ENCODE measurements at places on chromosomes 12 and 14.

- DNase-seq = no peak
Measured at GRCh38 chr12:42180990-42181596, 36.4 kb upstream of the GXYLT1 start.

GRCh38 chr14:23562822-23563472 is 4.6 kb downstream of the AP1G2 start:
- no peak for DNase-seq

DNA sequence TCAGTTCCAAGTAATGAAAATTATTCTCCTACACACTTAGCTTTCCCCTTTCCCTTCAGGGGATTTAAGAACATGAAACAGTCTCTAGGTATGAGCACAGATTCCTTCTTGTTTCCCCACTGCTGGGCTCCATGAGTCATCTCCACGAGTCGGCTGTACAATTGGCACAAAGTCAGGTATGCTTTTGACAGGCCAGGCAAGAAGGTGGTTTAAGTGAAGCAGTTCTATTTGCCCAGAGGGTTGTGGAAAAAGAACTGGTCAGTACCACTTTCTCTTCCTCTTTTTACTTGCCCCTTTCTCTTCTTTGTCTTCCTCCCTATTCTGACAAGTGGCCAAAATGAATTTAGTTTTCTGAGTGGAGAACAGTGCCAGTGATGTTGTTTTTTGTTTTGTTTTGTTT is 16.3 kb downstream of the DYNC1H1 start:
- DNase-seq = no peak

- no peak for DNase-seq
Measured at GRCh38 chr14:89227496-89227836, 189.6 kb downstream of the FOXN3 start.

DNA sequence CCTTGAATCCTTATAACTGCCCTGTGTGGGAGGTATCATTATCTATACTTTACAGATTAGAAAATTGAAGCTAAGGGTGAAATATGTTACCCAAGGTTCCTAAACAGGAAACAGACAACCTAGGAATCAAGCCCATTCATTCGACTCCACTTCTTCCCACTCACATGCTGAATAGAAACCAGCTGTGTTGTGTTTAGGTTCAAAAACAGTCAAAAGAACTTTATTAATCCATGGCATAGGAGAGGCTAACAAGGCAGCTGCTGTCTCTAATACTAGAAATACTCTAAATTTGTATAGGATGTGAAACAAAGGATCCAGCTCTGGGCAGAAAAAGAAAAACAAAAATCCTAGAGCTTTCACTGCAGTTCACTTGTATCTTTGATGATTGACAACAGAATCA is 9.9 kb downstream of the AMDHD1 start:
- no peak for DNase-seq

- no peak for DNase-seq
Measured at GRCh38 chr12:99137124-99137855, 492.2 kb downstream of the APAF1 start.

- DNase-seq = no peak
Measured at GRCh38 chr12:110277530-110278254, 3.4 kb upstream of the ATP2A2 start.

GRCh38 chr14:96268431-96269358 is 12.7 kb downstream of the BDKRB1 start:
- DNase-seq = no peak

DNA sequence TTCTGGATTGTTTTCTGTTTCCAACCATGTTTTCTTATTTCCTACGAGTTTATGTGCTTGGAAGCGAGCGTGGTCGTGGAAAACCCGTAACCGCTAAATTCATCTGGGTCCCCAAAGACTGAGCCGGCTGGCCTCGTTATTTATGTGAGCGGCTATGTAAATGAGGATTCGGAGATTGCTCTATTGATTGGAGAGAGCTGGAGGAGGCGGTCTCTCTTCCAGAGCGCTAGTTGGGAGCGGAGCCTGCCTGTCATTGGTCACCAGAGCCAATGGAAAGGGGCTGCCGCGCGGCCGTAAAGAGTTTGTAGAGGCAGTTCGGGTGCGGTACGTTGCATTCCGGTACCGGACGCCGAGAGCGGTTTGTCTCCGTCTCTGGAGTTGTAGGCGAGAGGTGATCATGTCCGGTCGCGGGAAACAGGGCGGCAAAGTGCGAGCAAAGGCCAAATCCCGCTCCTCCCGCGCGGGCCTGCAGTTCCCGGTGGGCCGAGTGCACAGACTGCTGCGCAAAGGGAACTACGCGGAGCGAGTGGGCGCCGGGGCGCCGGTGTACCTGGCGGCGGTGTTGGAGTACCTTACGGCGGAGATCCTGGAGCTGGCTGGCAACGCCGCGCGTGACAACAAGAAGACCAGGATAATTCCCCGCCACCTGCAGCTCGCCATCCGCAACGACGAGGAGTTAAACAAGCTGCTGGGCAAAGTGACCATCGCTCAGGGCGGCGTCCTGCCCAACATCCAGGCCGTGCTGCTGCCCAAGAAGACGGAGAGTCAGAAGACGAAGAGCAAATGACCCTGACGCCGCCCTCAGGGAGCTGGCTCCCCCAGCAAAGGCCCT is 29.0 kb downstream of the WBP11 start:
- DNase-seq = peak; percentile 68

DNA sequence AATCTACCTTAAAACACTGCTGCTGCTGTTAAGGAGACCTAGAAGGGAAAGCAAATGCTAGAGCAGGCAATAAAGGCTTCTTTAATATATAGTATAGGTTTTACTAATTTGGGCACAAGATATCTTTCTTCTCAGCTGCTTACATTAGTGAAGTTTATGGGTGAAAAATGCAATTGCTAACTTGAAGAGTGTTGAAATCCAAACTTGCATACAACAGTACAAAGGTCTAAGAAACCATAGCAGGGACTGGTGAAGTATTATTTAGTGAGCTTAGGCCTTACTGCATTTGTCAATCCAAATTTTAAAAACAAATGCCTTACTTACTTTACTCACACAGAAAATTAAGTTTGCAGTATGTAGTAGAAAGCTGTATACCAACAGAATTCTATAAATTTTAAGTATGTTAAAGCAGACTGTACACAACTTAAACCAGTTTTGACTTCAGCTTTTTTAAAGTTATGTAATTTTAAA is 1.4 kb upstream of the AP4S1 start:
- DNase-seq = no peak

DNA sequence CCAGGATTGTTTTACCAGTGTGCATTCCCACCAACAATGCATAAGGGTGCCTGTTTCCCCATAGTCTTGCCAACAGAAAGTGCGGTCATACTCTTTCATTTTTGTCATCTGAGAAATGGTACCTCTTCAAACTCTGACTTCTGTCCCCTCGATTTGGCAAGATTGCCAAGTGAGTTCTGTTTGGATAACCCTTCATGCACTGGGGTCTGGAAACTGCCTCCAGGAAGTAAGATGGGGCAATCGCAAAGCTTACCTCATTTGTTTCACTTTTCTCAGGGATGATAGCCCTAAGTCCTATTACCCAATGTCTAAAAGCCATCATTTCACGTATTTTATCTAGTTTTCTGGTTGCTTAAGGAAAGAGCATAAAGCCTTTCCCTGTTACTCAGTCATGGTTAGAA is 28.6 kb upstream of the NR1H4 start:
- DNase-seq = no peak

DNA sequence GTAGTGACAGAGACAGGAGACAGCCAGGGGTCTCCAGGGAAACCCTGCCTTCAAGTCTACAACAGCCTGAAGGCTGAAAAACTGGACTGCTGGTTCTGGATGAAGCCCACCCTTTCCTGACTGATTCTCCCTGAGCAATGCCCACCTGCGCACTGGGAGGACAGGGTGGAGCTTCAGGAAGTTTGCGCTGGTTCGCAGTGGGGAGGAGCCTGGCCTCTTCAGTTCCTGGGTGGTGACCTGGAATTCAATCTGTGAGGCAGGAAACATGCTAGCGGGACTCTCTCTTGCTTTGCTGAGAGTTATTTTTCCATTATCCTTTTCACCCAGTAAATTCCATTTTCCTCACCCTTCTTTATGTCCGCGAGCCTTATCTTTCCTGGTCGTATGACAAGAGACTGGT is 600.8 kb downstream of the TRHDE start:
- no peak for DNase-seq

DNA sequence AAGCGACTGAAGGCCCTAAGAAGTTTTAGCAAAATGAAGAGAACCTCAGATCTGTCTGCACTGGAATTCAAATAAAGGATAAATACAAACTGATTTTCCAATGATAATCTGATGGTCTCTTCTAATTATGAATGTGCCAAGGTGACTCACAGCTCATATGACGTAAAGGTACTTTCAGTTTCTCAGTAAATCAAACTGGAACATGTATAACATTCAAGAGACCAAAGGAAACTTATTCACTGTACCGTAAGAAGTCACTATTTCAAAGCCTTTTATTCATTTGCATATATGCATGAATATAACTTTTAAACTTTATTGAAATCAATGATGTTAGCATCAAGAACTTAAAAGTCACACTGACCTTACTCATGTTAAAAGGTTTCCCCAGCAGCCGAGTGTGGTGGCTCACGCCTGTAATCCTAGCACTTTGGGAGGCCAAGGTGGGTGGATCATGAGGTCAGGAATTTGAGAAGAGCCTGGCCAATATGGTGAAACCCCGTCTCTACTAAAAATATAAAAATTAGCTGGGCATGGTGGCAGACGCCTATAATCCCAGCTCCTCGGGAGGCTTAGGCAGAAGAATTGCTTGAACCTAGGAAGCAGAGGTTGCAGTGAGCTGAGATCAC is 52.2 kb downstream of the ATXN2 start:
- peak; percentile 2 for DNase-seq
